Kidney epithelial cell (primary cell): ENCODE measurements at places on chromosomes 4 and X. TPM values are rescaled to one million over a fixed set of nuclear protein-coding genes. Genes with fewer than 3 reads are reported as not detected.
A peak's percentile ranks its signal among the peaks of the same experiment; 100 is the strongest.

GRCh38 chr4:79862821-79863220 is 210.2 kb downstream of the ANTXR2 start:
- no peak for DNase-seq

Gene DCAF12L2
- total RNA-seq: 0.63 and 1.2 TPM in 2 replicates

GRCh38 chr4:95155759-95156451 is 392.9 kb downstream of the UNC5C start:
- peak; percentile 18 for DNase-seq

DNA sequence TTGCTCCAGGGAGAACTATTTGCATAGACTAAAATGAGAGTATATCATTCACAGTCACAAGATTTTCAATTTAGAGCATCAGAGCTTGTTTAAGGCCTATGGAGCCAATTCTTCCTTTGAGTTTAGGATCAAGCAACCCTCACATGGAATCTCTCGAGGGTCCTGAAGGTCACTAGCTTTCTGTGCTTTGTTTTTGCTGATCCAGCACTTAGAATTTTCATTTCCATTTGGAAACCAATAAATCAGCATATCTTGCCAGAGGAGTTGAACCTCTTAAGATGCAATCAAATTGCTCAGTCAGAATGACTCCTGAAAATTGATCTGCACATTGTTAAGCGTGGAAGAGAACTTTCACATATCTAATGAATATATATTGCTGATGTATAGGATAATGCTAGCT is 1039.6 kb downstream of the PDHA2 start:
- no peak for DNase-seq

- DNase-seq: no peak
Observed at GRCh38 chrX:19677121-19677520, 161.8 kb upstream of the MAP3K15 start.

Gene CASK
- total RNA-seq: 45.5 and 69.1 TPM in 2 replicates

- DNase-seq: no peak
Observed at GRCh38 chr4:8039290-8039689, 99.6 kb upstream of the AFAP1 start.

Gene MAGED2
- total RNA-seq: 195 and 200 TPM in 2 replicates

DNA sequence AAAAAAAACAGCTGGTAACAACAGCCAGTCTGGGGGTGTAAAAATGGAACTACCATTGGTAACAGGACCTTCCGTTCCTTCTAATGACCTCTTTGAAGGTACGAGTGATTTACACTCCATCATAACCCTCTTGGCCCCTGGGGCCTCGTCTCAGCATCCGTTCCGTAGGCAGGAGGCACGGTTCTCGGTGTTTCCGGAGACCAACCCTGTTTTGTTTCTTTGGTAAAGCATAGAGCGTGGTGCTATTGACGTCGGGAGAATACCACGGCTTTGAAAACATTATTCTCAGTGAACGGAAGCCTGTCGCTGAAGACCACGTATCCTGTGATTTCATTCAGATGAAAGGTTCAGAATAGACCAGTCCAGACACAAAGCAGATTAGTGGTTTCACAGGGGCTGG is 198.9 kb downstream of the ASMT start:
- DNase-seq: no peak

GRCh38 chrX:45515262-45516215 is 314.9 kb upstream of the DIPK2B start:
- DNase-seq: peak; percentile 55

- DNase-seq: no peak
Observed at GRCh38 chrX:23008431-23009099, 8.8 kb downstream of the DDX53 start.

- no peak for DNase-seq
Observed at GRCh38 chr4:154010371-154010770, 221.5 kb upstream of the SFRP2 start.

DNA sequence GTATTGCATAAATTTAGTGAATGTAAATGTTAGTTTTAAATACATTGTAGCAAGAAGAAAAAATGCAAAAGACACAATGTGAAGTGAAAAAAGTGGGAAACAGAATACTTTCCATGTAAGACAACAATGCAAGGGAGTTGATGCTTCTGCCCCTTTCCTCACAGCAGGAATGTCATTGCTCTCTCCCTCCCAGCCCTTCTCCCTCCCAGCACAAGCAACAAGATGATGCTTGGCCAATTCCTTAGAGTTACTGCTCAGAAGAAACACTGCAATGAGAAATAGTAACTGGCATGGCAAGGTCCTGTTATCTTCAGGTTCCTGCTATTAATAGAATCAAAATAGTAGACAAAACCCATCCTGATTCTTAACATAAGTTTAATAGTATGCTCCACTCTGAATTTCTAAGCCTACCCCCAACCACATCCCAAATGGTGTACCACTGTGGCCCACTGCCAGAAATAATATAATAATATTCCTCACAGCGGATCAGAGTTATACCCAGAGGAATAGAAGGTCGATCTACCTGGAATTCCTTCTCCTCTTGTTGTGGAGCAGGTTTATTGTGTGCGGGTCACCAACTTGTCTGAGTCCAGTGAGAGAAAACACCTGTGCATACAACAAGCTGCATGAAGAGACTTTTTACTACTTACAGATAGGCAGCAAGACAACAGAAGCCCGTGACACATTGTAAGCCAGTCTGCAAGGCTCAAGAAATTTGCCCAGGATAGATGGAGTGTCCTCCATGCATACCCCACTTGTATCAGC is 69.8 kb upstream of the SLC7A11 start:
- DNase-seq: no peak

Gene GAGE13
- total RNA-seq: not detected in 2 replicates

DNA sequence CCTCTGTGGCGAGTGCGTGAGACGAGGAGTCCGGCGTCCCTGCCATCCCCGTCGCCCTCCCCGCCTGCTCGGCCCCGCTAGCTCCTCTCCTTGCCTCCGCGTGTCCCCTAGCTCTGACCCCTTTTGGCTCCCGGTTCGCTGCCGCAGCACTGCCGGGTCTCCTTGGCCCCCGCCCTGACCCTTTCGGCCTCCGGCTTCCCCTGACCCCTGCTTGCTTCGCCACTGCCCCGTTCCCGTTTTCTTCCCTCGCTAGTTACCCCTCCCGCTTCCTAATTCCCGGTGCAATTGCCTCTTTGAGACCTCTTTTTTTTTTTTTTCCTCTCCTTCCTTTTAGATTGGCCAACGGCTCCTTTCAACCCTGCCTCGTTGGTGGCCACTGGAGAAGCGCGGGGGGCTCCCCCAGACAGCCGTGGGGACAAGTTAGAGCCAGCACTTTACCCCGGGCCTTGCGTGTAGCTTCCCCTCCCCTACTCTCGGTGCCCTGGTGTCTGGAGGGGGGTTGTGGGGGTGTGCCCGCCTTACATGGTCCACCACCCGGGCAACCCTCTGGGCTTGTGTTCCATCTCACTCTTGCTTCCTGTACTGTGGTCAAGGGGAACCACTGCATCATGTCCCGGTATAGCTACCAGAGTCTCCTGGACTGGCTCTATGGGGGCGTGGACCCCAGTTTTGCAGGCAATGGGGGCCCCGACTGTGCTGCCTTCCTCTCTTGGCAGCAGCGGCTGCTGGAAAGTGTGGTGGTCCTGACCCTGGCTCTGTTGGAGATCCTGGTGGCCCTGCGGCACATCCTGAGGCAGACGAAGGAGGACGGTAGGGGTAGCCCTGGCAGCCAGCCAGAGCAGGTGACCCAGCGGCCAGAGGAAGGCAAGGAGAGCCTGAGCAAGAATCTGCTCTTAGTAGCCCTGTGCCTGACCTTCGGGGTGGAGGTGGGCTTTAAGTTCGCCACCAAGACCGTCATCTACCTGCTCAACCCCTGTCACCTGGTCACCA is 548 bp downstream of the TMEM164 start:
- DNase-seq: no peak

- DNase-seq: no peak
Observed at GRCh38 chr4:63790377-63790776, 618.9 kb downstream of the TECRL start.

DNA sequence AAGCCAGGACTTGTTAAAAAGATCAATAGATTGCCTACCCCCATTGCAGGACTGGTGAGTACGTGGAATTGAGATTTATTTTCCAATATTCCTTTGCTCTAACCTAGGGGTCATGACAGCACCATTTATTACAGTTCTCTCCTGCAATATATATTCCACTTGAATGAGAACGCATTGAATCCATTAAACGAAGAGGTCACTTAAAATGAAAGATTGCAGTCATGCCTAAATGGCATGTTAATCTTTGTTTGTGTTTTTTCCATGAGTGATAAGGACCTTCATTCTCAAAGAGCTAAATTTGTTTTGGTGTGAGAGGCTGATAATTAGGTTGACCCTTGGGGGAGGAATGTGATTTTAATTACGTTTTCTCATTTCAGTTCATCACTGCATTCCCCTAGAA is 13.5 kb upstream of the LIMCH1 start:
- no peak for DNase-seq

DNA sequence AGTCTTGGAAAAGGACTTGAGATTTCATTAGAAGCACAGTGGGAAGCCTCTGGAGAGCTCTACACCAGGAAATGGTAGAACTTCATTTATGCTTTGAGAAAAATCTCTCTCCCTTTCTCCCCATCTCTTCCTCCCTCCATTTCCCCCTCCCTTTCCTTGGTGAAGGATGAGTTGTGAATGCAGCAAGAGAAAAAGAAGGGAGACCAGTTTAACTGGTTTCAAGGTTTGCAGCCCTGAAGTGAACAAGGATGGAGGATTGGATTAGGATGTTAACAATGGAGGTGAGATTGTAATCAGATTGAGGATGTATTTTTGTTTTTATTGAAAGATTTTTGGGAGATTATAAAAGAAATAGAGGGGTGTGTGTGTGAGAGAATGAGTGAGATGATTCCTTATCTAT is 99.5 kb downstream of the ANK2 start:
- DNase-seq: no peak

DNA sequence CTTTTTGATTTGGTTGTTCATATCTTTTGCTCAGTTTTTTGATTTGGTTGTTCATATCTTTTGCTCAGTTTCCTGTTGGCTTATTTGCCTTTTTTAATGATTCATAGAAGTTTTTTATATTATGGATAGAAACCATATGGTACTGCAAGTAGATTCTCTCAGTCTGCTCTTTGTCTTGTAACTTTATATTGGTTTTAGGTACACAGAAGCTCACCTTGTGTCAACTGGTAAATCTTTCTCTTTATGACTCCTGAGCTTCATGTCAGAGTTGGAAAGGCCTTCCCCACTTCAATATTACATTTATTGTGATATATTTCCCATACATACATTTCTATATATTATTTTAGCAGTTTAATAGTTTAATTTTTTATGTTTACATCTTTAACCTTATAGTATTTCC is 8.2 kb upstream of the VGLL1 start:
- no peak for DNase-seq

- no peak for DNase-seq
Observed at GRCh38 chr4:110945600-110945999, 322.7 kb upstream of the PITX2 start.

GRCh38 chr4:24778464-24779225 is 16.7 kb upstream of the SOD3 start:
- no peak for DNase-seq

Gene SHOX
- total RNA-seq: not detected in 2 replicates

Gene FAM50A
- total RNA-seq: 79.1 and 80.0 TPM in 2 replicates

- no peak for DNase-seq
Observed at GRCh38 chr4:3177426-3177825, 71.5 kb upstream of the MSANTD1 start.

DNA sequence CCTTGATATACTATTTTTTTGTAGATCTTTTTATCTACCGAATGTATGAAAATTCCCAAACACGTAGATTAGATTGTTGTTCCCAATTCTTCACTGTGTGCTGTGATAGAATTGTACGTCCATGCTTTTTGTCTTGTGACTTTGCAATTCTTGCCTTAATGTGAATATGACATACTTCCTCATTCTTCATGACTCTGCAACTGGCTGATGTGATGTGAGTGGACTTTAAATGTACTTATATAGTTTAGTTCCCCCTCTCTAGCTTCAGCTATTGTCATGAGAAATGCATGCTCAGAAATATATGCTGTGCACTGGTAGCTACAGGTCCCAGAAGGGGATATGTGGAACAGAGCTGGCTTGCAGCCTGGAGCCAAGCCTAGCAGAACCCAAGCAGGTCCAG is 89.4 kb downstream of the FTHL17 start:
- DNase-seq: no peak

DNA sequence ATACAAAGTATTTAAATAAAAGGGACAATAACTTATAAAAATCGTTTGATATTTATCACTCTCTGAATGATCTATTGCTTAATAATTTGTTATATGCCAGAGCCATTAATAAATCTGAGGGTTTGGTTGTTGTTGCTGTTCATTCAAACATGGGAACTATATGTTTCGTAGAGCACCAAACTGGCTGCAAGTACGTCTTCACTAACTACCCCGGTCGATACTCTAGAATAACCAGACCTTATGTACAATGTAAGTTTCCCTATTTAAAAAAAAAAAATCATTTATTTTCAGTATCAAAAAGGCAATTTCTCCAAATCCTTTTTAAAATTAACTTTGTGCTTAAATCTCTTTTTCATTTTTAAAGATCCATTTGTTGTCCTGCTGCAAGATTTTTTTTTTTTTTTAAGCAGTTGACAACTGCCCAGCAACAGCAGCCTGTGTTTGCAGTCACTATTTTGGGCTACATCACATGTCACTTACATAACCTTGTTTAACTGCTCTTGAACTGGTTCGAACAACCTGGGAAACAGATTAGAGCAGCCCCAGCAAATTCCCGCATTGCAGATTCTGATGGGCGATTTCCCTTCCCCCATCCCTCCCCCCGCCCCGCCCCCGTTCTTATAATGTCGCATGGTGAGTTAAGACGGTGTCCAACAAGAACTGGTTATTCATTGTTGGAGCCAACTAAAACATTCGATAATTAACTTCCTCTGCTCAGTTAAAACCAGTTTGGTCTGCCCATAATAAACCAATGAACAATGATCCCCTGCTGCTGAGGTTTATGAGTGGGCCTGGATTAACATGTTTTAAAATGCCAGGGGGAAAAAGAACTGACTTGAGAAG is 238.9 kb downstream of the NR3C2 start:
- DNase-seq: peak; percentile 51

GRCh38 chr4:159480826-159481225 is 377.9 kb downstream of the RAPGEF2 start:
- no peak for DNase-seq

DNA sequence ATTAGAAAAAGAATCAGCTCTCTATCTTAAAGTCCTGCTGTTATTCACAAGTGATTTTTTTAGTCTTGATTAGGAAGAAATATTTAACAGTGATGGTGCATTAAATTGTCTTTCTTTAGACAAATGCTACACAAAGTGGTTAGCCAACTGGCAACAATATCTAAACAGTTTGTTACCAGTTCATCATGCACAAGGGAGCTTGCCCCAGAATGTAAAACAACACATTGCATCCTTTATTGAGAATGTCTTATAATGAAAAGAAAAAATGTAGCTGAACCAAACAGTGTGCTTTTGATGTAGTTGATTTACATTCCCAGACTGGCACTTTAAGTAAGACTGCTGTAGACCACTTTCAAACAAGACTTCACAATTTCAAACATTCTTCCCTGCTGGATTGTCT is 34.1 kb upstream of the NAA11 start:
- no peak for DNase-seq

DNA sequence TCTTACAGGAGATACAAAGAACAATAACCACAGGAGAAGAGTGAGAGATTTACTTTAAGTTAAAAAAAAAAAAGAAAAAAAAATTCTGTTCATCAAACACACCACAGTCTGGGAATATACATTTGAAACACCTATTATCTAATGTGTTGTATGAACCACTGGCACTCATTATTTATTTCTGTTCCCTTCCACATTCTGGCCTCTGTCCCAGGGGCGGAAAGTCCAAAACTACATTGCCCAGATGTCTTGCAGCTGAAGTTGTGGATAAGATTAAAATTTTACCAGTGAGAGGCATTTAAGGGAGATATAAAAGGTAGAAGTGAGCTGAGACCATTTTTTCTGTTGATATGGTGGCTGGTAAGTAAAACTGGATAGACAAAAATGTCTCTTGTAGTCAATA is 56.2 kb downstream of the SCLT1 start:
- no peak for DNase-seq

GRCh38 chr4:152246659-152247058 is 289.2 kb downstream of the FBXW7 start:
- no peak for DNase-seq
